Activated CD4-positive, CD25-positive, alpha-beta regulatory T cell (primary cell): ENCODE measurements at places on chromosomes 5 and 9.

DNA sequence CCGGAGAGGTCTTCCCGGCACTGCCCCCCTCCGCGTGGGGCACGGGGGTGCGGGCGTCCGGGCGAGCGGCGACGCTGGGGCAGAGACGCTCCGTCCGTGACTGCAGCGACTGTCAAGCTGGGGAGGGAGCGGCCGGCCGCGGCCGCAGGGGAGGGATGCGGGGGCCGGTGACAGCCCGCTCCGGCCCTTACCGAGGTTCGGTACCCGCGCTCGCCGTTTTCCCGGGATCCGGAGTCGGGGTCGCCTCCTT is 400 bp downstream of the KDM4C start:
- DNase-seq, result no peak

DNA sequence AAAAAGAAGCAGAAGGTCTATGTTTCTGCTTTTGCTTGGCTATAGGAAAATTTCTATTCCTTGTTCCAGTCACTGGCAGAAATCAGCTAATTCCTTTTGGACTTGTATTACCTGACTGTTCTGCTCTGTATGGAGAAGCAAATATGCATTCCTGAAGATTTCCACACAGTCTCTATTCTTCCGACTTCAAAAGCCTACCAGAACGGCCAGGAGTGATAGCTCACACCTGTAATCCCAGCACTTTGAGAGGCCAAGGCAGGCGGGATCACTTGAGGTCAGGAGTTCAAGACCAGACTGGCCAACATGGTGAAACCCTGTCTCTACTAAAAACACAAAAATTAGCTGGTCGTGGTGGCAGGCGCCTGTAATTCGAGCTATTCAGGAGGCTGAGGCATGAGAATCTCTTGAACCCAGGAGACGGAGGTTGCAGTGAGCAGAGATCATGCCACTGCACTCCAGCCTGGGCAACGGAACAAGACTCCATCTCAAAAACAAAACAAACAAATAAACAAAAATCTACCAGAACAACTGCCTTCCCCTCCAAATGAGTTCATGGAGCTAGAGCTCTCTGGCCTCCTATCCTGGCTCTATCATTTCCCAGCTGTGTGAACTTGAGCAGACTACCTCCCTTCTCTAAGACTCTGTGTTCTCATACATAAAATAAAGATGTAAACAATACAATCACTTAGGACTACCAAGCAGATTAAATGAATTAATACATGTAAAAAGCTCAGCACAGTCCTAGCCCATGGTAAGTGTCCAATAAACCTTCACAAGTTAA is 17.0 kb downstream of the MYO10 start:
- DNase-seq, result no peak

DNA sequence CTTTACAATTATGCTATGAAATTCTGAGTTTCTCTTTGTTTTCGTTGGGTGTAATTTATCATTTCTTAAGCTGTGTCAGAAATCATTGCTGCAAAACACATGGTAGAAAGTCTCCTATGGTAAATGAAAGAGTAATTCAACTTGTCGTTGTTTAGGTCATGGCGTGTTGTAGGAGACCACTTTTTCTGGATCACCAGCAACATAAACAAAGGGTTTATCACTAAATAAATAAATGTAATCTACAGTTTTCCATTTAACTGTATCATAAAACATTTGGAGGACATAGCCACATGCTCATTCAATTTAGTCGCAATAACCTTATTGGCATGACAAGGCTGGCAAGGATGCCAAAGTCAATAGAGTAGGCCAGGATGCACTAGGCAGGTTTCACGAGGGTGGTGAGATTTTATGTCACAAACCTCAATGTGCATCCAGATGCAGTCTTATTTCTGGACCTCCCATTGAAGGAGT is 154.4 kb upstream of the ERCC6L2 start:
- no peak for DNase-seq

DNA sequence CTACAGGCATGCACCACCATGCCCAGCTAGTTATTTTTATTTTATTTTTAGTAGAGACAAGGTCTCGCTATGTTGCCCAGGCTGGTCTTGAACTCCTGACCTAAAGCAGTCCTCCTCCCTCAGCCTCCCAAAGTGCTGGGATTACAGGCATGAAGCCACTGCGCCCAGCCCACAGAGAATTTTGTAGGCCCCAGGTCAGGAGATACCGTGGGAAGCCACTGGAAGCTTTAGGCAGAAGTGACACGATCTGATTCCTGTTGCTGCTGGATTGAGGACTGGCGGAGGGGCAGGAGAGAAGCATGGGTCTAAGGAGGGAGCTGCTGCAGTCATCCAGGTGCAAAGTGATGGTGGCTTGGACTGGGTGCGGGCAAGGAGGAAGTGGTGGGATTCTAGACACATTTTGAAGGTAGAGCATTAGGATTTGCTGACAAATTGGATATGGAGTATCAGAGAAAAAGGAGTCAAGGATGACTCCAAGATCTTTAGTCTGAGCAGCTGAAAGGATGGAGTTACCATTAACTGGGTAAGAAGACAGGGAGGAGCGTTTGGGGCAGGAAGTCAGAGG is 20.7 kb downstream of the TCF7 start:
- no peak for DNase-seq

DNA sequence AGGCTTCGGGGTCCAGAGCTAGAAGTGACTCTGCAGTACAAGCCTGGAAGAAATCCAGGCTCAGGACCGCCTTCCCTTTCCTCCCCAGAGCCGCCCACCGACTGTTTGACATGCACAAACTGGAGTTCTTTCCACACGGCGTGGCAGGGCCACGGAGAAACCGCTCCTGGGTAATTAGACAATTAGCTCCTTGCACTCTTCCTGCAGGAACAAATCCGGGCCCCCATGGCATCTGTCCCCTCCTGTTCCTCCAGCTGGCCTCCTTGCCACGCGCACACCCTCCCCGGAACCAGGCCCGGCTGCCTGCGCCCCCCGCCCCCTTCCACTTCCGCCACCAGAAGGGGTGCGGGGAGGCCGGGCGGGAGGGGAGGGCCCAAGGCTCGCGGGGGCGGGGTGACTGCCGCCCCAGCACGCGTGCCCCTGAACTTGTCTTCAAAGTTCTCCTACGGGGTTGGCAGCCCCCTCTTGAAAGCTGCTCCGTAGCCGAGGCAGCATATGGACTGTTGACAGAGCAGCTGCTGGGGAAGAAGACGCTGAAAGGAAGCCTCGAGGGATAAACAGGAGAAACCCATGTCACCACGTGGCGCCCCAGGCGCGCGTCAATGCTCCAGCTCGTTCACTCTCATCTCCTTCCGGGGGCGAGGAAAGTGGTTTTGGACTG is 74.3 kb downstream of the SEC61B start:
- no peak for DNase-seq

GRCh38 chr5:121853850-121854249 is 2.2 kb downstream of the FTMT start:
- DNase-seq, result no peak

DNA sequence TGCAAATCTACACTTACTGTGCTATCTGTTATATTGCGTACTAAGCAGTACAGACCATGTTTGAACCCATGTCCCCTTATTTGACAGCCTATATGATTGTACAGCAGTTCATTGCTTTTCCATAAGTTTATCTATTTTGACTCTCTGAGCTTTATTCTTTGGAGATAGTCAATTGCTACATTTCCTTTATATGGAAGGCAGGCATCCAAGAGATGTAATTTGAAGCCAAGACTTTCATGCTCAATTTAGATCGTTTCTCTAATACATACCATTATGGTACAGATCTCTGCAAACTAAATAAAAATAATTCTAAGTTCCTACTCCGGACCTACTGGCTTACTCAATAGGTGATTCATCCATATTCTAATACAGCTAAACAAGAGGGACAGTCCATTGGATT is 424.8 kb downstream of the TMEM38B start:
- no peak for DNase-seq

- DNase-seq, result no peak
Measured at GRCh38 chr5:140023611-140024191, 19.4 kb downstream of the NRG2 start.

GRCh38 chr9:131703697-131704096 is 36.2 kb downstream of the RAPGEF1 start:
- DNase-seq, result no peak
